ENCODE measurements at places on chromosomes 11 and 22.

- H3K27me3 ChIP-seq, result peaks cover 57% of the 10 kb centered on the region
- H3K36me3 ChIP-seq, result peaks cover 2% of the 10 kb centered on the region
- no peak overlapping the region for H3K27ac ChIP-seq
- peaks cover 2% of the 10 kb centered on the region for H3K4me1 ChIP-seq
Measured at GRCh38 chr11:133787379-133788141, 57.8 kb downstream of the SPATA19 start.

DNA sequence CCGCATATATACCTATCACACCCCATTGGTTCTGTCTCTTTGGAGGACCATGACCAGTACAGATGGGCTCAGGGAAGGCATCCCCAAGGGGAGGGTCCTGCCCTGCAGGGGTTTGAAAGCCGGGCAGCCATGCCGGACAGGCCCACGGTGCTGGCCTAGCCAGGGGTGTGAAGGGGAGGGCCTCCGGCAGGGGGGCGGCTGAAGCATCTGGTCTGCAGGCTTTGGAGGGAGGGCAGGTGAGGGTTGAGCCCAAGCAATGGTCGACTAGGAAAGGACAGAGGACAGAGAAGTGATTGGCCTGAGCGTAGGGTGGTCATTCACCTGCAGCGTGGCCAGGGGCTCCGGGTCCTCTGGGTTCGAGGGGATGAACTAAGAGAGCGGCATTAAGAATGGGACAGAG lies 11.2 kb upstream of the CTSD start:
- peaks cover 11% of the 10 kb centered on the region for H3K36me3 ChIP-seq
- peaks cover 31% of the 10 kb centered on the region for H3K4me1 ChIP-seq
- peak overlapping the region; percentile 67 for H3K27ac ChIP-seq
- no peak overlapping the region for H3K4me3 ChIP-seq

DNA sequence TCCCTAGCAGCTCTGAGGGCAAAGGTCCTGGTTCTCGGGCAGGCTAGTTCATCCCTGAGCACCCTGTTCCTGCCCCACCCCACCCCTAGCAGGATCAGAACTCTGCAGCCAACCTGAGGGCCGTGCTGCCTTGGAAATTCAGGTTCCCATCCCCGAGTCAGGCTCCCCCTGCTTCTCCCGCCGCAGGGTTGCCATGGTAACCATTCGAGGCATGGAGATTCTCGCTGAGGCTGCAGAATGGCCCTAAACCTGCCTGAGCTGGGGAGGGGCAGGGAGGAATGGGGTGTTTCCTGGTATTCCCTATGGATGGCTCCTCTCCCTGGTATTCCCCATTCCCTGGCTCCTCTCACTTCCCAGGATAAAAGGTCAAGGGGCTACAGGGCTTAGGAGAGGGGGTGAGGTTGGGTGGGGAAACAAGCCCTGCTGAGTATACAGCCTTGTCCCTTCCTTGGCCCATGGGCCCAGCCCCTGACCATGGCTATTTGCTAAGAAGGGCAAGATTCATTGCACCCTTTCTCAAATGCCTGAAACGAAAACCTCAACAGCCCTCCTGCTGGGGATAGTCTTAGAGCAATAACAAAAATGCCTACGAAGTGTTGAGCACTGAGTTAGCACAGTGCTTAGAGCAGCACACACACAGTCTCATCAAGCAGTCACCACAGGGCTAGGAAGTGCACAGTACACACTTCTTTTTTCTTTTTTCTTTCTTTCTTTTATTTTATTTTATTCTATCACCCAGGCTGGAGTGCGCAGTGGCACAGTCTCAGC lies 58.7 kb downstream of the CHST1 start:
- DNase-seq, result no peak
- H3K27ac ChIP-seq, result no peak overlapping the region
- H3K4me3 ChIP-seq, result no peak overlapping the region
- H3K4me1 ChIP-seq, result peaks cover 1% of the 10 kb centered on the region

- no peaks in the 10 kb centered on the region for H3K4me1 ChIP-seq
- H3K36me3 ChIP-seq, result no peaks in the 10 kb centered on the region
- H3K27ac ChIP-seq, result no peak overlapping the region
- H3K4me3 ChIP-seq, result no peak overlapping the region
- peaks cover 14% of the 10 kb centered on the region for H3K27me3 ChIP-seq
Measured at GRCh38 chr11:69803604-69804218, 15.5 kb downstream of the FGF3 start.

DNA sequence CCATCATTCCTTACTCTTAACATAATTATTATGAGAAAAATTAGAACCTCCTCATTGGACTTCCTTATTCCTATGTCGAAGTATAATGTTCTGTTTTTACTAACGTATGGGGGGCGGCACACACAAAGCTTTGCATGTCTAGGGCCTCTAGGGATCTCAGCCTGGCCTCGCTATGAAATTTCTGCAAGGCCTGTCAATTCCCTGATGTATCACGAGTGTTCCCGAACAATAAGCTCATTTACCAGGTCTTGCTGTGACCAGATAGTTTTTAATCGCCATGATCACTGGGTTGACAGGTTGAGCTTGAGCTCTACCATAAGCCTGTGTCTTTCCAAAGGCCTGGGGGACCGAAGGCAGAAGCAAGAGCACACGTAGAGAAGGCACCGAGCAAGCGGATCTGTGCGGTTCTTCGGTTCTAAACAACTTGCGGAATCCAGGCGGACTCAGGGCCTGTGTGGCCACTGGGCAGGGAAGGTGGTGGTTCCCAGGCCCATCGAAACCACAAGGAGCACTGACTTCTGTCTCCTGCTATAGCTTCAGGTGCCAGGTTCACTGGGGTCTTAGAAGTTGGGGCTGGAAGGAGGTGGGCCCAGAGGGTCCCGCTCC lies 10.4 kb upstream of the FXYD2 start:
- DNase-seq, result no peak
- H3K27ac ChIP-seq, result peak overlapping the region; percentile 16
- peaks cover 3% of the 10 kb centered on the region for H3K36me3 ChIP-seq
- H3K27me3 ChIP-seq, result peaks cover 17% of the 10 kb centered on the region
- peaks cover 33% of the 10 kb centered on the region for H3K4me1 ChIP-seq
- H3K4me3 ChIP-seq, result no peak overlapping the region

DNA sequence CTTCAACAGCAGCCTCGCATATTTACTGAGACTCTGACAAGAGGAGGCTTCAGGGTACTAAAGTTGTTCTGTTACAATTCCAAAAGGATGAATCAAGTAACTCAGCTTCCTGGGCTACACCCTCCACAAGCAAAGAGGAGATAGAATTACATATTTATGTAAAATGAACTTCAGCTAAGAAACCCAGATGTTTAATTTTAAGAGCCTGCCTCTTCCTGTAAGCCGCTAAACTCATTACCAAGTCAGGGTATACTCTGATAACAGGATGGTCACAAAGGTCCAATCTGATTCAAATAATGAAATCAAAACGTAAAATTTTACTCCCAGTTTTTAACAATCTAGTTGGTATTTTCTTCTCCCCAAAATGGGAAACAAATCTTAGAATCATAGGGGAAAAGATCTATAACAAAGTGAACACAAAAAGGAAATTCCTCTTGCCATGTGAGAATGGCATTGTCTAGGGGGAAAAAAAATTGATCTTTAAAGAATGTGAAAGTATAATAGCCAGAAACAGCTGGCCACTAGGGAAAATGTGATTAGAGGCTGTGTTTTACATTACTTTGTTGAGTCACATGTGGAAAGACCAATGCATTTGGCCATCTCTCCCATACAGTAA lies 30.9 kb downstream of the CHEK2 start:
- H3K27ac ChIP-seq, result no peak overlapping the region
- DNase-seq, result no peak
- peaks cover 9% of the 10 kb centered on the region for H3K36me3 ChIP-seq
- H3K4me1 ChIP-seq, result peaks cover 15% of the 10 kb centered on the region
- no peaks in the 10 kb centered on the region for H3K27me3 ChIP-seq
- H3K4me3 ChIP-seq, result no peak overlapping the region

- peaks cover 48% of the 10 kb centered on the region for H3K4me1 ChIP-seq
- H3K4me3 ChIP-seq, result peak overlapping the region; percentile 94
- H3K27ac ChIP-seq, result peak overlapping the region; percentile 92
- H3K36me3 ChIP-seq, result peaks cover 36% of the 10 kb centered on the region
- no peaks in the 10 kb centered on the region for H3K27me3 ChIP-seq
- DNase-seq, result no peak
Measured at GRCh38 chr22:20859615-20860014, 808 bp downstream of the SNAP29 start.

DNA sequence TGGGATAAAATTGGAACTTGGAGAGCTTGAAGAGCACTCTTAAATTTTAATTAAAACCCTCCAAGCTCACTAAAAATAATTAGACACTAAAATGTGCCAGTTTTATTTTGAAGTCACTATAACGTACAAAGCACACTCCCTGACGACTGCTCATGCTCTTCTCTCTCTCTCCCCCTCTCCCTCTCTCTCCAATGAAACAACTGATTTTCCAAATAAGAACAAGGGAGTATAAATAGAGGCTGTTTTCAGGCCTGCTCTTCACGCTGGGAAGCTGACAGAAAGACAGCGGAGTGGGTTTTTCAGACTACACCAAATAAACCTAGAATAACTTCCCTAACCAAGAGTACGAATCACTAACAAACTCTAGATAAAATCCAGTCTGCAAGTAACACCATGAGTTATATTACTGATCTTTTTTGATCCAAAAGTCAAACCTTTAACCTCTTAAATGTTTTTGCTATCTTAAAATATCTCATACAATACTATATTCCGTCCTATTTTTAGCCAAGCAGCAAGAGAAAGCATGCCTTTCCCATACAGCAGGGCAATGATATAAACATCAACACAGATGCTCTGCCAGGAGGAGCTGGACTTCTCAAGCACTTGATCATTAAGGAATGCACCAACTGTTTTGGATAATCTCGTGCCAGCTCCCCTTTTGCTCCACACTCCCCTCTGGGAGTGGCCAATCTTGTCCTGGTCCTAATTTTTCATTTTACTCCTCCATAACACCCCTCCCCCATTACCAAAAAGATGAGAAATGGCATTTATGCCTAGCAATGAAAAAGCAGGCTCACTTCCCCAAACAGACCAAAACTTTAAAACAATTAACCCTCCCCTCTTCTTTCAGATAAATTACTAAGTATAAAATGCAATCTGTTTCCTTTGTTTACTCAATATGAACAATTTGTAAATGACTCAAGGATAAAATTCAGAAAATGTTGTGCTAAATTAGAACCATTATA lies 116.9 kb downstream of the SOX6 start:
- no peaks in the 10 kb centered on the region for H3K27me3 ChIP-seq
- no peaks in the 10 kb centered on the region for H3K36me3 ChIP-seq
- no peaks in the 10 kb centered on the region for H3K4me1 ChIP-seq
- DNase-seq, result no peak
- H3K27ac ChIP-seq, result no peak overlapping the region

Measured in effector memory CD8-positive, alpha-beta T cell (primary cell).